ENCODE measurements at places on chromosomes 11 and 22. TPM values are rescaled to one million over a fixed set of nuclear protein-coding genes. Genes with fewer than 3 reads are reported as not detected.

DNA sequence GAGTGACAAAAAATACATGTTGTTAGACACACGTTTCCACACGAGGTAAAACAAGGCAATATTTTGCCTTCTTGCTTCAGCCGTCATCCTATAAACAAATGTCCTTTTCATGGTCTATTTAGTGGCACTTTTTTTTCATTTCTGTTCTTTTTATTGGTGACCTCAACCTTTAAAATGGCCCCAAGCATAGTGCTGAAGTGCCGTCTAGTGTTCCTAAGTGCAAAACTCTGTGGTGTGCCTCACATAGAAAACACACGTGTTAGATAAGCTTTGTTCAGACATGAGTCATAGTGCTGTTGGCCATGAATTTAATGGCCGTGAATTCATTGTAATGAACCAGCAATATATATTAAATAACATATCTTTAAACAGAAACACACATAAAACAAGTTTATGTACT lies 15.6 kb downstream of the OVCH2 start:
- H3K27me3 ChIP-seq, result peaks cover 5% of the 10 kb centered on the region
- no peak overlapping the region for H3K4me3 ChIP-seq
- no peak overlapping the region for H3K27ac ChIP-seq

DNA sequence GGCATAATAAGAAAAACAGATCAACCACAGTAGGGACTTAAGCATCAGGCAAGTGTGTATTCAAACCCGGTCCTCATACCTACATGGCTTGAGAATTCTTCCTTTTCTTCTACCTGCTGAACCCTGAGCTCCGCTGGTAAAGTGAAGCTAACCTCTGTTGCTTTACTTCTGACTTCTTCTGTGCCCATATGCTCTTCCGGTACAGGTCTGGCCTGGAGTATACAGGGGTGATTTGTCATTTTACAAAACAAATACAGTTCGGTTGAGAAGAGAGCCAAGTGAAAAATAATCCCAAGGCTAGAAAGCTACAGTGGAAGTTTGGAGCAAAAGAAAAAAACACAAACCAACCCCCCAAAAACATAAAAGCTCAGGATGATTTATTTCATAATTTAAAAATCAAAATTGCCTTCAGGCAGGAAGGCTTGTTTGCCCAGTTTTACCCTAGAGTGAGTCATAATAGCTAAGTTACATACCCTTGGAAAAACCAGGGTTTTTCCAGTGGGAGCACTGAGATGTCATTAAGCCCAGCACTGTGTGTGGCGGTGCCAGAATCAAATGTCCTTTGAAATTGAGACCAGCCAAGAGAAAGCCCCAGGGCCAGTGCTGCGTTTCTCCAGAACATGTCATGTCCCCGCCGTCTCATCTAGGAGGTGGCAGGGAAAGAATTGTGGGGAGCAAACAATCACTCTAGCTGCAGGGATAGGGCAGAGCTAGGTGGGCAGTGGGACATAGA lies 305.5 kb upstream of the ISX start:
- H3K36me3 ChIP-seq, result no peaks in the 10 kb centered on the region
- H3K4me3 ChIP-seq, result peak overlapping the region; percentile 40
- no peaks in the 10 kb centered on the region for H3K27me3 ChIP-seq
- DNase-seq, result no peak

- peak; percentile 44 for DNase-seq
- H3K4me3 ChIP-seq, result no peak overlapping the region
- no peaks in the 10 kb centered on the region for H3K4me1 ChIP-seq
- no peaks in the 10 kb centered on the region for H3K27me3 ChIP-seq
These were observed 529.4 kb downstream of the TBC1D22A start for GRCh38 chr22:47291565-47292495.

GRCh38 chr11:115579181-115579825 lies 75.1 kb upstream of the CADM1 start:
- no peak for DNase-seq
- H3K36me3 ChIP-seq, result no peaks in the 10 kb centered on the region
- H3K27me3 ChIP-seq, result peaks cover 8% of the 10 kb centered on the region
- H3K27ac ChIP-seq, result no peak overlapping the region
- H3K4me3 ChIP-seq, result no peak overlapping the region
- peaks cover 26% of the 10 kb centered on the region for H3K4me1 ChIP-seq

- no peaks in the 10 kb centered on the region for H3K27me3 ChIP-seq
- H3K27ac ChIP-seq, result no peak overlapping the region
- peak overlapping the region; percentile 30 for H3K4me3 ChIP-seq
- no peak for DNase-seq
These were observed 1.3 kb downstream of the ALG9 start for GRCh38 chr11:111870113-111870512.

DNA sequence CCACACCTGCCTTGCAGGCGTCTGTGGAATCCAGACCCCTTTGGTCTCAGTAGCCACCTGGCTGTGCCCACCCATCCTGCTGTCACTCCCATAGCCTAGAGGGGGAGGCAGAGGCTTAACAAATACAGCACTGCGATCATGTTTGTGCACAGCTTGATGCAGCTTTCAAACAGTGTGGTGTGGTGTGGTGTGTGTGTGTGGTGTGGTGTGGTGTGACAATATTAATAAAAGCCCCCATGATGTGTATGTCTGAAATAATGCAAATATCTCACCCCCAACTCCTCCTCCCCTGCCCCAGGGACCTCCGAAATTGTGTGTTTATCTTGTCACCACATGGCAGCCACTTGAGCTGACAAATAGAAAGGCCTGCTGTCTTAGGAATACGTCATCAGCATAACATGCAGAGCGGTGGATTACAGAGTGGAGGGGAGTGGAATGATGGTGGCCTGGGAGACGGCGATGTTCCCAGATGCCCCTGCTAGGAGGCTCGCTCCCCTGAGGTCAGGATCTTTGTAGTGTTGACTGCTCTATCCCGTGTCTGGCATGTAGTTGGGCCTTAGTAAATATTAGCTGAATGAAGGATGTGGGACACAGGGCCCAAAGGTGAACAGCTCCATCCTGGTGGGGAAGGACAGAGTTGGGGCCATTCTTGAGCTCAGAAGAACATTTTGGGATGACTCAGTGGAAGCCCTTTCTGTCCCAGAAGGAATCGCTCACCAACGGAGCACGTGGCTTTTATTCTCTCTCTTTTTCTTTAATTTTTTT lies 2.8 kb downstream of the PDXP start:
- DNase-seq, result no peak
- H3K27ac ChIP-seq, result peak overlapping the region; percentile 91
- H3K36me3 ChIP-seq, result peaks cover 3% of the 10 kb centered on the region
- no peaks in the 10 kb centered on the region for H3K27me3 ChIP-seq
- peaks cover 37% of the 10 kb centered on the region for H3K4me1 ChIP-seq

The KCNJ1 gene
- total RNA-seq, result 0.27 TPM

The BLID gene
- 0.33 TPM for total RNA-seq

The CRYBA4 gene
- total RNA-seq, result 1.0 TPM
